ELR (cell line): ENCODE measurements at places on chromosomes 3 and 15.
A peak's percentile ranks its signal among the peaks of the same experiment; 100 is the strongest.

- DNase-seq: peak; percentile 58
These were observed 136.0 kb upstream of the CCDC54 start for GRCh38 chr3:107241217-107241616.

DNA sequence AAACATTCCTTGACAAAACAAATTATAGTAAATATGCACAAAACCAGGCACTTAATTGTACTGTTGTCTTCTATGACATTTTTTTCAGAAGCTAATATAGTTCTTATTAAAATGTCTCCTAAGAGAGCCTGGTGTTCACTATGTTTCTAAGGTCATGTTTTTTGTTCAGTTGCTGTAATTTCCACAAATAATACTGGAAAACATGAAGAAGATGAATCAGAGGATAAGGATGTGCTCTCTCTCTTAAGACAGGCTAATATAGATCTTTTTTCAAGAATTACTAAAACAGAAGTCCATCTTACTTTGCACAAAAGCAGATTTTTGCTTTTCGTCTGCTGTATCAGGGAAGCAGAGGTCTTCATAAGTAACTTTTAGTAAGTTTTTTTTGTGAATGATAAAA is 823.0 kb upstream of the NECTIN3 start:
- DNase-seq: no peak

- peak; percentile 61 for DNase-seq
These were observed 57.0 kb upstream of the NR2E3 start for GRCh38 chr15:71753346-71753745.

DNA sequence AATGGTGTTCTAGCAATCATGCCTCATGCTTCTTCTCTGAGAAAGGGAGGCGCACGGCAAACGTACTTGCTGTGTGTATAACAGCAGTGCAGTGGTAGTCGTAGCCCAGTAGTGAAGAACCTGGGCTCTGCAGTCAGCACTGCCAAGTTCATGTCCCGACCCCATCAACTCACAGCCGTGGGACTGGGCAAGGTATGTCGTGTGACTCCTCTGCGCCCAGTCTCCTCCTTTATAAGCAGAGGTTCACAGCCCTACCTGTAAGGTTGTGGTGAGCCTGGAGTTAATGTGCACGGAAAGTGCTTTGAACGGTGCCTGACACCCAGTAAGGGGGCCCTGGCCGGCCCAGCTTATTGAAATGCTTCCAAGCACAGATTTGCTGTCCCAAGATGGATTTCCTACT is 26.6 kb downstream of the EHD4 start:
- DNase-seq: no peak

DNA sequence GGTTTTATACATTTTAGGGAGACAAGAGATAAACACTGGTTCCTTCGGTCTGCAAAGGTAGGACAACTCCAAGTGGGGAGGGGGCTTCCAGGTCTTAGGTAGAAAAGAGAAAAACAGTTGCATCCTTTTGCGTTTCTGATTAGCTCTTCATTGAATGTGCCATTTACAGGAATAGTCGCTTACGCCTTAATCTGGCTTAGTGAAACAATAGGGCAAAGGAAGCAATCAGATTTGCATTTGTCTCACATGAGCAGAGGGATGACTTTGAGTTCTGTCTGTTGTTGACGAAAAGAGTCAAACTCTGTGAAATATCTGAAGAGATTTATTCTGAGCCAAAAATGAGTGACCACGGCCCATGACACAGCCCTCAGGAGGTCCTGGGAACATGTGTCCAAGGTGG is 166.0 kb upstream of the ATP10A start:
- DNase-seq: no peak

GRCh38 chr15:81880833-81881232 is 165.0 kb downstream of the MEX3B start:
- DNase-seq: peak; percentile 25
